Thymus (tissue), 14 donors: ENCODE measurements at places on chromosomes 5 and 9.

DNA sequence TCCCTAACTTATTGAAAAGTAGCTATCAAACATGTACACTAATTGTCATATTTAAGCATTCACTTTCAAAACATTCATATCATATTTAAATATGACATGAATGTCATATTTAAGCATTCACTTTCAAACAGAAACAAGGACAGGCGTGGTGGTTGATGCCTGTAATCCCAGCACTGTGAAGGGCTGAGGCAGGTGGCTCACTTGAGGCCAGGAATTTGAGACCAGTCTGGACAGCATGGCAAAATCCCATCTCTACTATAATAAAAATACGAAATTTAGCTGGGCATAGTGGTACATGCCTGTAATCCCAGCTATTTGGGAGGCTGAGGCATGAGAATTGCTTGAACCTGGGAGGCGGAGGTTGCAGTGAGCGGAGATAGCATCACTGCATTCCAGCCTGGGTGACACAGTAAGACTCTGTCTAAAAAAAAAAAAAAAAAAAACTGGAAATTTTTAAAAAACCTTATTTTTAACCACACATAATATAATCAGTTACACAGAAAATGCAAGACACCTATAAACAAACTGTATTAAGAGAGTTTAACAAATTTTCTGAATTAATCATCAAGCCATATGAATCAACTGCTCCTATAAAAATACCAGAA is 88.1 kb downstream of the LPAR1 start:
- no peak for DNase-seq

DNA sequence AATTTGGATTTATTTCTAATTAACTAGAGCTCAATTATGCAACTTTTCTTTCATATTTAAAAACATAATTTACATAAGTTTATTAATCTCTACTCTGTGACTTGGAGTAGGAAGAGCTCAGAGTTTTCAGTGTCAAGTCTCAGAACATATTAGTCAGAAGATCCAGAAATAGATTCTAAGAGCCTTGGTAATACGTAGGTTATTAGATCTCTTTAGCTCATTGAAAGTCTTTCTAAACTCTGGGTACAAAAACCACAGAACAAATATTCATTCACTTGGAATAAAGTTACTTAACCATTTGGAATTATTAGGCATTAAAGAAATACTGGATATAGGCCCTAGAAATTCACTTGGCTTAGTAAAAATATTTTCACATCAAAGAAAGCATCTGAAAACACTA is 26.3 kb upstream of the ISCA1 start:
- DNase-seq: no peak

- DNase-seq: no peak
Measured at GRCh38 chr9:38439291-38439915, 15.1 kb upstream of the IGFBPL1 start.

DNA sequence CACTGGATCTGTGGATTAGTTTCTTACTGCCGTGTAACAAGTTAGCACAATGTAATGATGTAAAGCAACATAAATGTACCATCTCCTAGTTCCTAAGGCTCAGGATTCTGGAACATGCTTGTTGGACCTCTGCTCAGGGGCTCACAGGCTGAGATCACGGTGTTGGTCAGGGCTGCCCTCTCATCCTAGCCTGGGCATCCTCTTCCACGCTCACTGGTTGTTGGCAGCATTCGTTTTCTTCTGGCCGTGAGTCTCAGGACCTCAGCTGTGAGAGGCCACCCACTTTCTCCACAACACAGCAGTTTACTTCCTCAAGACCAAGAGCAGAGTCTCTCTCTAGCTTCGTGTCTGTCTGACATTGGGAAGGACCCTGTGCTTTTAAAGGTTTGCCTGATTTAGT is 17.3 kb downstream of the RASGEF1C start:
- DNase-seq: no peak

GRCh38 chr5:170896779-170897178 is 35.0 kb downstream of the RANBP17 start:
- DNase-seq: no peak

GRCh38 chr5:73232266-73233041 is 59.5 kb downstream of the TMEM174 start:
- DNase-seq: no peak

GRCh38 chr9:75851917-75852316 is 38.6 kb upstream of the PCSK5 start:
- DNase-seq: no peak

DNA sequence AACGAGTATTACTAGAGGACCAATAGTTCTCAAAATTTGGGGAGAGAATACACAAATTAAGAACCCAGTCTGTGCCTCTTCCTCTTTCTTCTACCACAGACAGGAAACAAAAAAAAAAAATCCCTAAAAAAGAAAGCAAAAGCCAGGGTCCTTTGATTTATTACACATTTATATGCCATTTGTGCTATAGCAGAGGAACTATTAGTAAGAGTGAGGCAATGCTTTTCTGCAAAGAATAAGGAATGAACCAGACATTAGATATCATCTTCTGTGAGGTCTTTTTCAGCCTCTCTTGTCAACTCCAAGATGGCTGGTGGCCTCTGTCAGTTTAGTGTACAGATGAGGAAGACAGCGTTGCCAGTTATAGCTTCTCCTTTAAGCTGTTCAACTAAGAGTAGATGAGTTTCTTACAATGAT is 127.6 kb downstream of the RFX3 start:
- DNase-seq: peak; percentile 9

- DNase-seq: no peak
Measured at GRCh38 chr9:83401328-83401900, 136.8 kb downstream of the FRMD3 start.

DNA sequence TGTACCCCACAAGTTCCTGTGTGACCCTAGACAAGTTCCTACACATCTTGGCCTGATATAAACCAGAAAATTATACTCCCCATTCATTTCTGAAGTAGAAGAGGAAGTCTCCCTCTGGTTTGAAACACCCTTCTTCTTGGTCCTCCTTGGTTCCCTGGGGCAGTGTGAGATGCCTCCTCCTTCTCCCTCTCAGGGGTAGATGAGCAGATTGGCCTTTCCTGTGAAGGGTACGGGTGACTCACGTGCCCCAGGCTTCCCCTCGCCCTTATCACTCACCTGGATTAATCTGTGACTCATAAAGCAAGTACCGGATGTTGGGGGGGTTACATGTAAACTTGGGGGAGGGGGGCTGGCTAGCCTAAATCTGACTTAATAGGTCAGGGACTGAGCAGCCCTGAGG is 11.1 kb upstream of the AQP3 start:
- peak; percentile 59 for DNase-seq

DNA sequence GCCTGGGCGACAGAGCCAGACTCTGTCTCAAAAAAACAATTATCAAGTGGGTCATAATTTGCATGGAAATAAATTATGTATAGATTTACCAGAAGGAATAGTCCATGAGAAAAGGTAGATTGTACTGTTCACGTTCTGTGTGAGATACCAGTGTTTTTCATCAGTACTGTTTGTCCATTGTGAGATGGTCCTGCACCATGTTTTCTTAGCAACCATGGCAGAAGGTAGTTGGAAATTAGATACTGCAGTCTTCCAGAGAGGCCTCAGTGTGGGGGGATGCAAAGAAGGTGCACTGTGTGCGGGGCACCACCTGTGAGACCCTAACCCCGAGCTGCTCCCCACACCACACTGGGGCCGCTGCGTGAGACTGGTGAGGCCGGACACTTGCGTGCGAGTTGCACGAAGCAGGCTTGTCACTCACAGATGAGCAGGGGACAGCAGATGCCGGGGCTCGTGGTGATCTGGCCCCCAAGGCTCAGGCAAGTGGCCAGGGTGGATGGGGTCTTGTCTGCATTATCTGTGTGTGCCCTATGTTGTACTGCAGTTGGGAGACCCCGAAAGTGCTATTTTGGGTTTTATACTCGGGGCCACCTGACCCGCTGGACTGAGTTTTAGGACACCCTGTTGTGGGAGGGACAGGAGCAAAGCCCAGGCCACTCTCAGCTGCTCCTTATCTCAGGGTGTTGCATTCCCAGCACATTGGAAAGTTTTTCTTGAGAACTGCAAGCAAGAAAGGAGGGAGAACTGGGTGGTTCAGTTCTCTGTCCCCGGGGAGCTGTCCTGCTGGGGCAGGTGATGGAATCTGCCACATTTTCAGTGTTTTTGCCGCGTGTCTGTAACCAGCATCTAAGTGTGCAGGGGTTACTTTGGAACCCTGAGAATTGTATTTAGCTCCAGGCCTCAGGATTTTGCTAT is 61.9 kb downstream of the EHMT1 start:
- no peak for DNase-seq

- no peak for DNase-seq
Measured at GRCh38 chr5:66805514-66806430, 209.6 kb downstream of the MAST4 start.

DNA sequence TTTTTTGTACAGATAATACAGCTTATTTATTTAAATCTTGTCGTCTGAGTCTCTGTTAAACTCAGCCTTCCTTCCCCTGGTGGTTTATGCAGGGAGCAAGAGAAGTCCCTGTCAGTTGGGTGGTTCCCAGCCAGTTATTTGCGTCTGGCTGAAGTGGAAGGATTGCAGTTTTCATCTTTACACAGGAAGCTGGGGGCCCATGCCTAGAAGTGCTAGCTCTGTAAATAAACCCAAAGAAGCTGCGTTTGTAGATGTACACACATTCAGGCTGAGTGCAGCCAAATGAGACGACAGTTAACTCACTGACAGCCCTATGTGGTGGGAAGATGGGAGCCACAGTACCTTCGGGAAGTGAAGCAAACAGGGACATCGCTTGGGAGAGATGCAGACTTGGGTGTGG is 122.1 kb downstream of the SAXO1 start:
- peak; percentile 35 for DNase-seq

DNA sequence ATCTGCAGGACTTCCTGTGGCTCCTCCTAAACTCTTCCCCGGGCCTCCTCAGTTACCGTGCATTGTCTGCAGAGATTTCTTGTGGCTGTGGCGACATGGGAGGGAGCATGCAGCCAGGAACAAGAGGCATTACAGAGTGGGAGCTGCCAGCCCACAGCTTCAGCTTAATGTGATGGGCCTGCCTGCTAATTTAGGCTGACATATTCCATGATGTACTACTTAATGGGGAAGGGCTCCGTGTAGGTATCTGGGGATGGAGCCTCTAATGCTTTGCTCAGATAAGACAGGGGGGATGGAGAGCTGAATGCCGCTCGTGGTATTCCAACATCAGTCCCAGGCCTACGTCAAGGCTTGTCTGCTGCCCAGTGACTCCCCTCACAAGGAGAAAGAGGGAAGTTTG is 137.6 kb upstream of the GPR151 start:
- no peak for DNase-seq

DNA sequence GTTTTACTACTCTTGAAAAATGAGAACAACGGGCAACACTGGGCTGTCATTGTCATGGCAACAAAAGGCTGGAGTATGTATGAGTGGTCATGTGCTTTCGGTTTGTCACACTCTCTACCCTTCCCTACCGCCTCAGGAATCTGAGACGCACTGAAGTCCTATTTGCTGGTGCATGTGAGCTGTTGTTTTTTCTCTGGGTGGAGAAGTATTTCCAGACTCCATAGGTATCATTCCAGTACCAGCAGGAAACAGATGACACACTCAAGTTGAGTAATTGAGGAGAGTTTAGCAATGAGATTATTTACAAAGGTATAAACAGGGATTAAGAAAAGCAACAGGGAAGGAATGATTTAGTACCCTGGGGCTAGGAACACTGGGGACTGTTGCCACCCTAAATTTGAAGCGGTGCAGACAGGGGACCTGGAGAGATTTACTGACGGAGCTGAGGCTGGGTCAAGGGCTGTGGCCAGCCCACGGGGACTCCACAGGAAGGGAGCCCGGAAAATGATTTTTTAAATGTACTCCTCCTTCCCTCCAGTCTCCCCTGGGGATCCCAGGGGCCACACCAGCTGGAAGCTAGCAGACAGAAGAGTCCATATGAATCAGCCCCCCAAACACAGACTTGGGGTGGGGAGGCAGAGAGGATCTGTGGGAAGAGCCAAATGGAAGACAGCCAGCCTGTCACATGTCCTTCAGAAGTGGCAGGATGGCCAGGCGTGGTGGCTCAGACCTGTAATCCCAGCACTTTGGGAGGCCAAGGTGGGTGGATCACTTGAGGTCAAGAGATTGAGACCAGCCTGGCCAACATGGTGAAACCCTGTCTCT is 13.2 kb upstream of the ZBTB43 start:
- no peak for DNase-seq

GRCh38 chr5:172456076-172456722 is 1.9 kb upstream of the SH3PXD2B start:
- DNase-seq: no peak

DNA sequence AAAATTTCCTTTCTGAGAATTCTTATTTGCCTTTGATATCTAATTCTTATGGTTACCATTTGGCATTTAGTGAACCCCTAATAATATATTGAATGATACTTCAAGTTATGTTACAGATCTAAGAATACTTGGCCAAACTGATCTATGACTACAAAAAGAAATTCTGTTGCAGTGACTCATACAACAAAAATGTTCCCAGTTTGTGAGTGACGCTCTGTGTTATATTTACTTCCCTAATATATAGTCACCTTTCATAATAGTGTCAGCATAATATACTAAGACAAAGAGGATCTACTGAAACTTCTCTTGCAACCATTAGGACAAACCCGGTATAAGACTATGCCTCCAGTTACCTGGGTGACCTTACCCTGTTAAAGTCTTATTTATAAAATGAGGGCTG is 216.9 kb upstream of the TLX3 start:
- no peak for DNase-seq

DNA sequence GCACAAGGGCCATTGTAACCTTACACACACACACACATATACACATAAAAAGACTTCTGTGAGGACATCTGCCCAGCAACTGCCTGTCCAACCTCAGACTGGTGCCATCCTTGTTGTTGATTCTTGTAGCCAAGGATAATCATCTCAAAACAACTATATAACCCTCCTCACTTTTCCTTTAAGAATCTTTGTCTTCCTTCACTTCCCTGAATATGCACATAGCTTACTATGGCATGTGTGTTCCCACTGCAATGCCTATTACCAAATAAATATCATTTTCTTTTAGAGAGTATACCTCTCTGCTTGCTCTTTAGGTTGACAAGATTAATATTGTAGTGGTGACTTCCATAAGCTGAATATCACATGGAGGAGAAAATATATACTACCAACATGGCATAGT is 55.2 kb downstream of the APBA1 start:
- DNase-seq: no peak

- no peak for DNase-seq
Measured at GRCh38 chr9:135146766-135147473, 59.5 kb downstream of the OLFM1 start.

GRCh38 chr5:153122403-153122802 is 368.1 kb upstream of the GRIA1 start:
- DNase-seq: no peak

- peak; percentile 50 for DNase-seq
Measured at GRCh38 chr5:68424799-68425537, 209.4 kb downstream of the PIK3R1 start.

GRCh38 chr9:138118601-138119071 is 241.1 kb downstream of the CACNA1B start:
- no peak for DNase-seq
